ENCODE measurements at places on chromosomes 1 and 21.
A peak's percentile ranks its signal among the peaks of the same experiment; 100 is the strongest.

GRCh38 chr1:91712981-91713841, 172.7 kb downstream of the TGFBR3 start:
- no peak for DNase-seq

GRCh38 chr21:46297338-46298271, 11.5 kb downstream of the YBEY start:
- peak; percentile 22 for DNase-seq

DNA sequence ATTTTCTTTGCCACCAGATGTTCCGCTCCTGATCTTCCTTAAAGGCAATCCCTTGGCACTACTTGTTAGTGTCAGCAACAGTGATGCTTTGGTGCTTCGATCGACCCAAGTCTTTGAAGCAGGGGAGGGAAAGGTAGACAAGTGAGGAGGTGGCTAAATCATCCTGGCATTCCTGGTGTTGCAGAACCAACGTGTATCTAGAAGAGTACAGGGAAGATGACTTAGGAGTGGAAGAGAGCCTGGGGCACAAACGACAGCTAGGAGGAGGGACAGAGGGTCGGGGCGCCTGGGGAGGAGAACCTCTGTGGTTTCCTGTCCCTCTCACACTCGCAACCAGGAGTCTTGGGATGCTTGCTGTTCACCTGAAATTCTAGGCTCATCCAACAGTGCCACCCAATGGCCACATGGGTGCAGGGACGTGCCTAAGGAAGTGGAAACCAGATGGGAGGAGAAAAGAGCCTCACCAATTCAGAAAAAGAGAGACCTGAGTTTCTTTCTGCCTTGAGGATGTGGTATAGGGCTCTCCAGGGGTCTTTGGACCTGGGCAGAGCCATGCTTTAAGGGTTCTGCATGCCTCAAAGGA, 9.5 kb upstream of the KCNA2 start:
- DNase-seq = peak; percentile 77

GRCh38 chr1:243495442-243496186, 239.8 kb downstream of the SDCCAG8 start:
- no peak for DNase-seq

GRCh38 chr1:67811781-67812180, 21.5 kb downstream of the GNG12 start:
- no peak for DNase-seq

DNA sequence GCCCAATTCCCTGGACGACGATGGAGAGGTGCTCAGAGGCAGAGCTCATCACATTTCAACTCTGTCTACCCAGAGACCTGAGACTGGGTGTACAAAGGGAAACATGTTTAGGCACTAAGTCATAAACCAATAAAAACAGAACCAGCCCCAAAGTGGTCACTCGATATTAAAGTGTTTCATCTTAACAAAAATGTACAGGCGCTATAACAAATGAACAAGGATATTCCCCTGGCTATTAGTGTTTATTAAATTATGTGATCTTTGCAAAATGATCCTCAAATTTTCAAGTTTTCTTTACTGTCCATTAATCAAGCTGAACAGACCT, 43.6 kb downstream of the NPHP4 start:
- no peak for DNase-seq

DNA sequence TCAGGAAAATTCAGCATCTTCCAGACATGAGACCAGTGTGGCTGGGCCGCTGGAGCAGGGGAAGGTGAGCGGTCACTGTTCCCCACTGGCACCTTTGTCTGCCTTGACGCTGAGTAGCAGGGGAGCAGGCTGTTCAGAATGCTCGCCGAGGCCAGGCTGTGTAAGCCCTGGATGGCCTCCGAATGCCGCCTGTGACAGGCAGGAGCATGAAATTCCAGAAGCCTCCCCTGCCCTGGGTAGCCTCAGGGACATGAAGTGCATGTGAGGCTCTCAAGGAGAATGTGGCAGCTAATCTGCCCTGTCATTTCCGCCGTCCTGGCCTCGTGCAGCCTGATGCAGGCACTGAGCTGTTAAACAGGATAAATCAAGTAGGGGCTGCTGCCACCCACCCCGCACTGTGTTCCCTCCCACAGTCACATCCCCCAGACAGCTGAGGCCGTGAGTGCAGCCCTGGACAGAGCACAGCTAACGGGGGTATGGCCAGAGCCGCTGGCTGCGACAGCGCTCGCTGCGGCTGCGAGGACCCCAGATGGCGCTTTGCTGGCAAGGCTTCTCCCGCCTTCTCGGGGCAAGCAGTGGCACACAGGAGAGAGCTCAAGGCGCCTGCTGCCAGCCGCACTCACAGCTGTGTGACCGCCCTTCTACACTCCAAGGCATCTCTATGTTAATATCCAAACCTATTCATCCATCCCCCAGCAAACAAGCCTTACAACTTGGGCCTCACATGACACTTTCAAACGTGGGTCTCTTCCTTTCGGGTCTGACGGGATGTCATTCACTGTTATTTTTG, 105.0 kb upstream of the COL6A1 start:
- DNase-seq = no peak

DNA sequence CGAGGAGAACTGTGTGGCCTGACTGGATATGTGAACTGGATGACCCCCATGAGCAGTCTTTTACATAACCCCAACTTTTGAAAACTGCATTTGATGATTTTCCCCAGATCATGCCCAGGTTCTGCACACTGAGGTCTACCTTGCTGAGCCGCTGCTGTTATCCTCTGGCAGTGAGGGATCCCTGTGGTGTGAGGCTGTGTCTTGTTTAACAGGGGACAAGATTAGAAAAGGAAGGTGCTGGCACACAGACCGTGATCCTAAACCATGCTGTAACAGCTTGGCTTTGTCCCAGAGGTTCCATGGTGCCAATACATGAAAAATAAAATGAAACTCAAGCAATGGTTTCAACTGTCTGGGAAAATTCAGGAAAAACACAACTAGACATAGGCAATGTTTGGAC, 134.2 kb downstream of the ZZZ3 start:
- DNase-seq = no peak

GRCh38 chr21:36825658-36826057, 126.7 kb downstream of the SIM2 start:
- no peak for DNase-seq

DNA sequence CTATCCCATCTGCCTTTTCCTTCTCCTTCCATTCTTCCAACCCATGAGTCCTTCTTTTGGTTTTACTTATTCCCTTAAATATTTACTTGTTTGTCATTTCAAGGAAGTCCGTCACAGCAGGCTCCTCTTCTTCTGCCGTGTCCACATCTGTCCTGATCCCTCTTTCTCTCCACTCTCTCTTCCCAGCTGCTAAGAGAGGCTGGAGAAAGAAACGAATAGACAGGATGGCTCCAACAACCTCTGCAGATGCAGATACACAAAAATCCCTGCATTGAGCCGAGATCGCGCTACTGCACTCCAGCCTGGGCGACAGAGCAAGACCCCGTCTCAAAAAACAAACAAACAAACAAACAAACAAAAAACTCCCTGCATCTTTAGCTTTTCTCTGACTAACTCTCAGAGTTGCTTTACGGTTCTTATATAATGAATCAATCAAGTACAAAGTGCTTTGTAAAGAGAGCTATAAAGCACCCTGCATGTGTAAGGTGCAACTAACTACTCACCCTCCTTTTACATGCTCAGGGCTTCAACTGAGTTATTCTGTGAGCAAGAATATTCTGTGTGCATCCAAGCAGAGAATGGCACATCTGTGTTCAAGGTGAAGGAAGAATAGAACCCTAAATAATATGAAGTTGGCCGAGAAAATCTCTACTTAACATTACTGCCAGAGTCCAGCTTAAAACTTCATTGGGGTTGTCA, 3.8 kb upstream of the SAMD13 start:
- DNase-seq = no peak

DNA sequence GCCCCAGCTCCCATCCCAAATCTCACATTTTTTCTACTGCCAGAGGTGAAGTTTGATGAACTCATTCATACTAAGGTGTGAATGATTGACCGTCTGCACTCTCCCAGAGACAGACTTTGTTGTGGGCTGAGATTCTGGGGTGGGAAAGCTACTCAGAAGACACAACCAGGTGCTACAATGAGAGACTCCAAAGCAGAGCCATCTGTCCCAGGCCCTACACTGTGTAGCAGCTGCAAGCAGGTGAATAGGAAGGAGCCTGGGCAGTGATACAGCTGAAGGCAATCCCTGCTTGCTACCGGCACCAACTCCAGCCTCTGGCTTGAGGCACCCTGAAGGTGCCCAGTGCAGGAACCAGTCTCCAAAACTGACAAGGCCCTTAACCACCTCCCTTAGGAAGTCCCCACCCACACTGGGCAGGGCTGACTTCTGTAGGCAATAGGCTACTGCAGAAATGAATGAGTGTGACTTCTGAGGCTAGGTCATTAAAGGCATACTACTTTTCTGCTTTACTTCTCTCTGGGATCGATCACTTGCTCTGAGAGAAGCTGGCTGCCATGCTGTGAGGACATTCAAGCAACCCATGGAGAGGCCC, 79.7 kb upstream of the RUNX3 start:
- DNase-seq = no peak

DNA sequence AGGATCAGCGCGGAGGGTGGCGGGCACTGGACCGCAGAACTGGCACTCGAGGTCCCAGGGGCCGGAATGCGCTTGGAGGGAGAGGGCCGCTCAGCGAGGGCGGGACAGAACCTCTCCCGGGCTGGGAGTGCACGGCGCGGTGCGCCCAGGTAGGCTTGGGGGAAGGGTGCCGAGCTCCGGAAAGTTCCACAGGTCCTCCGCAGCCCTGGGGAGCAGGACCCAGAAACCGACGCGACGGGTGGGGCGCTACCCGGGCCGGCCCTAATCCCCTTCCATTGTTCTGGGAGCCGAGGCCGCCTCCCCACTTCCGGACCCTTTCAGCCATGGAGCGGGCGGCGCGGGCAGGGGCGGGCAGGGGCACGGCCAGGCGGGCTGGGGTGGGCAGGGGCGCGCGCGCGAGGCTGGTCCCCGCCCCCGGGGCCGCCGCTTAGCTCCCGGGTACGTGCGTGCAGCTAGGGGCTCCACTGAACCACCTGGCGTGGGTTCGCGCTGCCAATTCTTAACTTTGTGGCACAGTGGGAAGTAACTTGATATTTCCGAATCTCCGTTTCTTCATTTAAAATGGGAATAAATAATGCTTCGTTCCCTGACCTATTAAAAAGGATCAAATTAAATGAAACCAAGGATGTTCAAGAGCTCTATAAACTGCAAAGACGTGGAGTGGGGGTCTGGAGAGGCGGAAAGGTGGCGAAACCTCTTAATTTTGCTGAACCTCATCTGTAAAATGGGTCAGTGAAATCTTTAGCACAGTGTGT, 20.7 kb downstream of the LGR6 start:
- peak; percentile 84 for DNase-seq

DNA sequence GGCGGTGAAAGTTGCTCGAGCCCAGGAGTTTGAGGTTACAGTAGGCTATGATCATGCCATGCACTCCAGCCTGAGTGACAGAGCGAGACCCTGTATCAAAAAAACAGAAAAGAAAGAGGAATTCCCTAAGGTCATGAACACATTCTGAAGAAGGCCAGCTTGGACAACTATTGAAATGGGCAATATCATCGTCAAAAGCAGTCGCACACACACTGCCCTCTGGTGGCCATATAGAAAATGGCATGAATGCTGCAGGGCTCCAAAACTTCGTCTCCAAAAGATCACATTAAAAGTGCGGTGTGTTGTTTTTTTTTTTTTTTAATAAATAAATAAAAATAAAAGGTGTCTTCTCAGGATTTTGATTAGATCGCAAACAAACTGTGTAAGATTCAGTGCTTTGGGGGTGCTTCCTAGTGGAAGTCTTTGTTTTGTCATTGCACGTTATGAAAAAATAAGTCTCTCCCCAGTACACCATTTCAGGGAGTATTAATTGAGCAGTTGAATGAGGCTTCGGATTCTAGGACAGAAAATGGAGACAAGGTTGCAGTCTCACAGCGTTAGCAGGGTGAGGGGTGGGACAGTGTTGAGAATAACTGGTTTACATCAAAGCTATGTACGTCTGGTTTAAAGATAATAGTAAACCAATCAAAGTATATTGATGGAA, 87.5 kb upstream of the FMN2 start:
- no peak for DNase-seq

GRCh38 chr1:19654886-19655717, 9.6 kb upstream of the HTR6 start:
- DNase-seq = peak; percentile 86

DNA sequence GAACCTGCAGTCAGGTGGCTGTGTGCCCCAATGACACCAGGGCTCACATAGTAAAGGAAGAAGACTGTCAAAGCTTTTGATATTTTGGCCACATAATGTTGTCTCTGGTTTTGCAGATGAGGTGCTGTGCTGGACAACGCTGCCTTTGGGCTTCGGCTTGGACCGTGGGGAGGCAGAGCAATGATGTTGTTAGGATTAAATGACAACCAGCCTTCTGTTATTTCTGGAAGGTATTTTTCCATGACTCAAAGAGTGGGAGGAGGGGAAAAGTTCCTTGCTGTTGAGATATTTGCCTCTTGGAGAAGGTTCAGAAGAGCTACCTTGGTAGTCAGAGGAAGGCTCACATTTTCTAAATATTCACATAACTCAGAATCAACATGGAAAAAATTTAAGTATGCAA, 187.3 kb upstream of the GALNT2 start:
- no peak for DNase-seq

GRCh38 chr1:106568201-106568974, 488.1 kb upstream of the PRMT6 start:
- DNase-seq = no peak

- DNase-seq = no peak
Observed at GRCh38 chr1:181081395-181081794, 7.1 kb upstream of the IER5 start.

GRCh38 chr1:54885237-54885679, 1.7 kb downstream of the DHCR24 start:
- no peak for DNase-seq

- DNase-seq = no peak
Observed at GRCh38 chr1:159067699-159068621, 8.6 kb downstream of the AIM2 start.

GRCh38 chr1:110554871-110555801, 36.2 kb upstream of the KCNA10 start:
- DNase-seq = peak; percentile 71

- DNase-seq = peak; percentile 93
Observed at GRCh38 chr1:27545271-27545670, 55.3 kb upstream of the WASF2 start.

DNA sequence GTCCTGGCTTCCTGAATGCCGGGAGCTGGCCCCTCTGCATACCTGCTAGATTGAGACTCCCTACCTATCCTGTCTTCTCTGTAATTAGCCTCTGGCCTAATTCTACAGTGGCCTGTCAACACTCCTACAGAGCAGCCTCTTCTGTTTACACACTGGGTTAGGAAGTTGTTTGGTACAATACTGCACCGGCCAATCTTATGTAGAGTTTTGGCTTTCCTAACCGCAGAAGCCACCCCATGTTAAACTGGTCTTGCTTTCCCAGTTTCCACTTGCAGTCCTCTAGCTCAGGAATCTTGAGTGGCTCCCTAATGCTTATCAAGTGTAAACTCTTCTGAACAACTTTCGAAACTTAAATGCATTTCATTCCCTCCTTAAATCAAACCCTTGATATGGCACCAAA, 42.8 kb downstream of the DPH5 start:
- DNase-seq = peak; percentile 21
